Right forelimb (tissue), 1 donor: ENCODE measurements at places on chromosomes 3 and 15.

DNA sequence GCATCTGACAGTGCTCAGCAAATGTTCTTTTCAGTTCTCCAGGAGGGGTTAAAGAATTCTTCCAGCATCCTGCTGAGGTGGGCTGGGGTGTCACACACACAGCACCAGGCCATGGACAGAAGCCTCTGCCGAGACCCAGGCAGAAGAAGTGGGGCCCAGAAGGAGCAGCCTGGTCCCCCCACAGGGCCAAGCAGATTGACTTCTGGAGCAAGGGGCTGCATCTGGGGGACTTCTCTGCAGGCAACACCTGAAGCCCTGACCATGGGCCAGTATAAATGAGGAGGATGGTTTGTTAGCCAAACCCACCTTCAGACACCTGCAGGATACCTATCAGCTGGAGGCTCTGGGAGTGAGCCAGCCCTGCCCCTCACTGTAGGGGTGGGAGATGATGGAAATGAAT lies 16.2 kb upstream of the TMEM40 start:
- DNase-seq, result no peak

GRCh38 chr3:153910387-153910786 lies 210.8 kb upstream of the ARHGEF26 start:
- DNase-seq, result no peak

- peak; percentile 51 for DNase-seq
These were observed 38.5 kb downstream of the PYDC2 start for GRCh38 chr3:191499307-191500080.

- DNase-seq, result no peak
These were observed 38.9 kb downstream of the DHX30 start for GRCh38 chr3:47841786-47842349.

DNA sequence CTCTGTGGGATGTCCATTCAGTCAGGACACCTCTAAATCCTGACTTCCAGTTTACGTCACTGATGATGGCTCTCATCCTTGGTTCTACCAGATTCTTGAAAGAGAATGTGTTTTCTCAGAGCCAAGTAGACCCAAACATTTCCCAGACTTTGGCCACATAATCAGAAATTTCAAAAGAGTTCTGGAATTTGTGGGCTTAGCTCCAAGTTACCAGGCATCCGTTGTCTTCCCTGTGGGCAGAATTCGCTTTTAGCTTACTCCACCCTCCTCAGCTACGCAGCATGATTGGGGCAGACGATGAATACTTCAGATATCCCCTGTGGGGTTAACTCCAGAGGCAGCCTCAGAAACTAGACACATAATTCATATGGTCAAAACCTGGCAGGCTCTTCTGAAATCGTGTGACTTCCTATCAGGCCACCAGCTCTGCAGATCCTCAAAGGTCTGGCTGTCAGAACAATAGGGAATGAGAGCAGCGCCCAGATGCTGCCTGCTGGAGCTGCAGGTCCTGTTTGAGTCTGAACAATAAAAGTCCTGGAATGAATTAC lies 30.6 kb downstream of the CRTC3 start:
- DNase-seq, result no peak

DNA sequence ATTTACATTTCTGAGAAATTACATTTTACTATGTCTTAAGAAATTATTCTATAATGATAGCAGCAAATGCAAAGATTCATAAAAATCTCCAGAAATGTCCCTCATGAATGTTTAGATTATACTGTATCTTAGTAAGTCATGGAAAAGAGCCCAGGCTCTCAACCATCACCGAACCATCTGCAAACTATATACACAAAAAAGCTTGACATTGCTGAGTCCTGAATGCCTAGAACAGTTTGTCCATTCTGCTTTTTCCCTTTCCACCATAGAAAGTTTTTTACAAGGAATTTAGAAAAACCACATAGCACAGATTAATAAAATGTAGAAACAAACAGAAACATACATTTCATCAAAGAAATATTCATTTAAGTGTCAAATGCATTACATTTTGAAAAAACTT lies 83.6 kb downstream of the MYO9A start:
- no peak for DNase-seq

GRCh38 chr3:99902091-99902490 lies 84.4 kb downstream of the CMSS1 start:
- DNase-seq, result no peak

- no peak for DNase-seq
These were observed 841.9 kb downstream of the OTOL1 start for GRCh38 chr3:162338514-162338913.

- DNase-seq, result no peak
These were observed 254.8 kb upstream of the TMCO5A start for GRCh38 chr15:37679627-37680026.

DNA sequence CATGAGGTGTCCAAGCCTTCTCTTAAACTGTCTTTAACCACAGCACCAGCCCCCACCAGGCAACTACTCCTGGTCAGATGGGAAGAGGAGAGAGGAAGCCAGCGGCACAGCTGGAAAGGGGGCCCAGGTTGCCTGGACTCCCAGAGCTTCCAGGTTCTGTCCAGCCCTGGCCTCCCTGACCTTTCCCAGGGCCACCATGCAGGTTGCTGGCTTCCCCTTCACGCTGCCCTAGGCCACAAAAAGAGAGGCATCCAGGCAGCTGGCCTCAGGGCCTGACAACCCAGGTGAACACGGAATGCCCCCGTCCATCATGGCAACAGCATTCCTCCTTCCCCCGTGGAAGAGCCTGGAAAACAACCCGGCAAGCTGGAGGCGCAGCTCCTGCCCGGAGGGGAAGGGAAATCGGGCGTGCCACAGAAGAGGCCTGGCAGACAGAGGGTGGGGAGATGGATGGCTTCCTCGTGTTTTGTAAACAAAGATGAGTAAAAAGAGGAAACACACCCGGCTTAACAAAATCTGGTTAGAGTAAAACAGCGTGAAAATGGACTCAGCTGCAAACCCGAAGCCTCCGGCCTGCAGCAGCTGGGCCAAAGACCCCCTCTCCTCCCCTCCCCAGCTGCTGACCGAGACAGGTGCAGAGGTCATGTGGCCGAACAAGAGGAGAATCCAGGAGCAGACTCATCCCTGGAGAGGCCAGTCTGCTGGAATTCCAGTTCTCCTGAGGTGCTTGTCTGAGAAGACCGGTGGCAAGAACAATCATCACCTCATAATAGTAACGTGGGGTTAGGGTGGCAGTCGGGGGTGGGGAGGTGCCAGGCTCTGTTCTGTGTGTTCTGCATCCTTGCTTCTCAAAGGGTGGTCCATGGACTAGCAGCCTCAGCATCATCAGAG lies 15.5 kb downstream of the BMF start:
- DNase-seq, result peak; percentile 56

DNA sequence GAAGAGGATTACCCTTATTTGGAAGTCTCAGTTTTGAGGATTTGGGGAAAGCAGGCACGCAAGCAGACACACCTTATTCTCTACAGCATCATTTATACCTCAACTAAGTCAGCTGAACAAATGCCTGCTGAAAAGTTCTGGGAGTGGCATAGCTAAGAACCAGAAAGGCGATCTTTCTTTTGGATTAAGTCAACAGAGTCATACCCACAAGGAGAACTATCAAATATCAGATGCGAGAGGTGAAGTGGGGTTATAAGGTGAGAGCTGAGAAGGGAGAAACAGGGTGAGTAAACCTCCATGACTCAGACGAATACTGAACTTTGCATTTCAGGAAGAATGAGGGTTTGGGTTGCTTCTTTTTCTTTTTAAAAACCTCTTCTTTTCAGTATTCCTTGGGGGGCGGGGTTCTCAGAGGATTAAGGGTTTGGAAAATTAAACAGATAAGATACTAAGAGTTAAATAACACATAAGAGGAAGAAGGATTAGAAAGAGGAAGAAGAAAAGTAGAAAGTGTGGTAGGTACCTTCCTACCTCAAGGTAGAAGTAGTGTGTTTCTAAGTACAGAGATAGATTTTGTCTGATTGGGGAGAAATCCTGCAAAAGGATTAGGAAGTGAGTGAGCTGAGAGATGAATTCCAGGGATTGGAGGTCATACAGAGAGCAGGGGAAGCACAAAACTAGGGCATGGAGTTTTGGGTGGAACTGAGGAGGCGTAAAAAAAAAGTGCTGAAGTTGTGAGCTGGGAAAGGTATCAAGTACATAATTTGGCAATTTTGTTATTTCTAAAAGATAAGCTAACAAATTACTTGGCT lies 41.3 kb upstream of the ICE2 start:
- no peak for DNase-seq

- no peak for DNase-seq
These were observed 284.1 kb downstream of the ZBBX start for GRCh38 chr3:167095976-167096375.

- no peak for DNase-seq
These were observed 42.4 kb downstream of the TMEM40 start for GRCh38 chr3:12716605-12717151.

- peak; percentile 13 for DNase-seq
These were observed 55.7 kb downstream of the SPSB4 start for GRCh38 chr3:141106842-141107241.

- no peak for DNase-seq
These were observed 13.7 kb downstream of the ANXA2 start for GRCh38 chr15:60384053-60384452.

DNA sequence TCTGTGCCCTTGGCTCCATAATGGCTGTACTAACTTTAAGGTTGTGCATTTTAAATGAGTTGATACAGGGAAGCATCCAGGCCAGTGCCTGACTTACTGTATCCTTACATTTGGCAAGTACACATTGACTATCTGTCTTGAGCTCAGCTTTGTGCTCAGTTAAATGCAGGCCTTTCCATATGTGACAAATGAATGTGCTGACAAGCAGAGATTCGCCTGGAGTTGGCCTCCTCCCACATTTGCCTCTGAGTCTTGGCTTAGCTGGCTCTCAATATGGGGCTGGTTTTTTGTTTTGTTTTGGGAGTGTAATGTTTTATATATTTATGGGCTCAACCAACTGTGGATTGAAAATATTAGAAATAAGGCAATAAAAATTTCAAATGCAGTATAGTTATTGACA lies 29.7 kb downstream of the TRIM71 start:
- no peak for DNase-seq

DNA sequence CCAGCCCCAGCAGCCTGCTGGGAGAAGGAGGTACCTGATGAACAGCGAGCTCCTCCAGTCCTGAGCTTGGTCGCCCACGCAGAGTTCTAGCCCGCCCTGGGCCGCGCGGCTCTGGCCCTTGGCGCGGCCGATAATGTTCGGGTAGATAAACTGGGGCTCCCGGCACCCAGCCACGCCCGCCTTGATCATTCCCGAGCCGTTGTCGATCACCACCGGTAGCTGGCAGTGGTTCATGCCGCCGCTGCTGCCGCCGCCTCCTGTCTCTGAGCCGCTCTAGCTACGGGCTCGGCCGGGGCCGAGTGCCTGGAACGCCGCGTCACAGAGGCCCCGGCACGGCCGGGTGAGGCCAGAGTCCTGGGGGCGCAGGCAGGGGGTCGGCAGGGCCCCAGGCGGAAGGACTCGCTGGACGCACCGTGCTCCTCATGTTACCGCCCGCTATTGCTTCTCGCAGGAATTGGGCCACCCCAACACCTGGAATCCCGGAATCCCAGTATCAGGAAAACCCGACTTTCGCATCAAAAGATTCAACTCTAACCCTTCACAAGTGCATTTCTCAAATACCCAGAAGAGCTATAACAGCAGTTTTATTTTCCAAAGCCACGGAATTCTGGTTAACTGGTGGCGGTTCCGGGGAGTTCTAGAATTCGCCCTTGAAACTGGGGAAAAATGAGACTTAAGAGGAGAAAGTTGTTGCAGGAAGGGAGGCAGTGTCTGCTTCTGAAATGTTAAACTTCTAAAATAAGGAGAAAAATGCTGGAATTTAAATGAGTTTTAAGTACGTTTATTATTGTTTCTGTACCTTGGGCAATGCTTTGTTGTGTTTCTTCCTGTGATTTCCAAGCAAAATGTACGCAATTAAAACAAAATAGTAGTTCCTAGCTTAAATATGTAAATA lies at the start of gene ACTRT3:
Gene ACTRT3, minus strand, starts transcription at position 275 of the 895 bp plus-strand sequence. Its CDS starts 41 bp downstream, at position 234.
- peak; percentile 88 for DNase-seq

DNA sequence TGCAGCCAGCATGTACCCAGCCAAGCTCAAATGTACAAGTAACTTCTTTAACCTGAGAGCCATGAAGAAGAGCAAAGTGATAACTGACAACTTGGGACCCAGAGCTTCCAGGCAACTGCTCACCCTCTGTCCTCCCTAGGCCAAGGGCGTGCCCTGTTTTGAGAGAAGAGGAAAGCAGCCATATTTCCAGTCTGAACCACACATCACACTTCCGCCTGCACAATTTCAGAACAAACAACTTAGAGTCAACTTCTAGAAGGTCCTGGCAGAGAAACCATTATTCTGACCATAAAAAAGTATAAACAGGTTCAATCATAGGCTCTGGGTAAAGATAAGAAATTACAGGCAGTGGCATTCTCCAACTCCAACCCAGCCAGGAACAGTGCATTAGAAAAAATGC lies 50.1 kb downstream of the ITGB5 start:
- DNase-seq, result no peak

GRCh38 chr3:108595321-108595720 lies 5.8 kb downstream of the DZIP3 start:
- no peak for DNase-seq

GRCh38 chr15:99857836-99858235 lies 124.6 kb upstream of the LYSMD4 start:
- no peak for DNase-seq

GRCh38 chr3:8516047-8516661 lies 14.5 kb downstream of the LMCD1 start:
- no peak for DNase-seq

DNA sequence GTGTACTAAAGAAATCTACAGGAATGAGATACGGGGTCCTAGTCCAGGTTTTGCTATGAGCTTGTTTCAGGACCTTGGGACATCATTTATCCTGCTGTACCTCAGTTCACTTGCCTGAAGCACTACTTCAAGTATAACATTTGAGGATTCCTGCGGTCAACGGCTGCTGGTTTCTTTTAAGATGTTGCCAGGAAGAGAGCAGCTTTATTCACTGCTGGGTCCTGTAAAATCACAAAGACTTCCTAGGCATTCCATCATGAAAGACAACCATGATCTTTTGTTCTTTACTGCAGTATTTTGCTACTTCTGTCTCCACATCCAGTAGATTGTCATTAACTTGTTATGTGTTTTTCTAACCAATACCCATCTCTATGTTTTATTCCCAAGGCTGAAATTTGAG lies 61.0 kb upstream of the PYDC2 start:
- no peak for DNase-seq

DNA sequence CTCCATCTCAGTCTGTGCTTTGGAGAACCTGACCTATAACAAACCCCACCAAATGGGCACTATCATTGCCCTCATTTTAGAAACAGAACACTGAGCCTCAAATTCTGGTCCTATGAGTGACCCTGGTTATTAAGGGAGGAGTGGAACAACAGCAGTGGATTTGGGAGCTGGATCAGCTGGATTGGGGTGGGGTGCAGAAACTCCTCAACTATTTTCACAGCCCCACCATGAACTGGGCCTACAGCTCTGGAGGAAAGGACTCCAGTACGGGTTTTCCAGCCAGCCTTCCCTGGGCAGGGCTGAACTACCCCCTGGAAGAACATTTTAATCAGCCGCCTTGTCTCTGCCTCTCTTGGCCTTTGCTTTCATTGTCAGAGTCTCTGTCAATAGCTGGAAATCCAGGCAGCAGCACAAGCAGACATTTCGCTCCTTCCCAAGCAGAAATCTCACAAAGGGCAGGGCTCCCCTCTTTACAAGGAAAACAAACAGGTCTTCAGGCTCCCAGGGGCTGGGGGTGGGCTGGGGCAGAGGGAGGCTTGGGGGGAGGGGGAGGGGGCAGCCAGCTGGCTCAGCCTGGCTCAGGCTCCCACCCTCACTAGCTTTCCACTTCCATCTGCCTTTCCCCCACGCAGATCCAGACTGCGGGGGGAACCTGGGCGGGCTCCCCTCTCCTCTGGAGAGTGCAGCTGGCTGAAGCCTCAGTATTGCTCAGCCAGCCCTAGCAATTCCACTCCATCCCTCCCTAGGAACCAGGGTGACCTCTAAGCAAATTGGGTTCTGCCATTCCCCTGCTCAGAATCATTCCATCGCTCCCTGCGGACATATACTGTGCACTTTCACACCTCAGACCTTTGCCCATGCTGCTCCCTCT lies 13.7 kb upstream of the TLE3 start:
- peak; percentile 89 for DNase-seq
